Anterior cingulate cortex (tissue), 58 donors: ENCODE measurements at places on chromosomes 4 and X.

DNA sequence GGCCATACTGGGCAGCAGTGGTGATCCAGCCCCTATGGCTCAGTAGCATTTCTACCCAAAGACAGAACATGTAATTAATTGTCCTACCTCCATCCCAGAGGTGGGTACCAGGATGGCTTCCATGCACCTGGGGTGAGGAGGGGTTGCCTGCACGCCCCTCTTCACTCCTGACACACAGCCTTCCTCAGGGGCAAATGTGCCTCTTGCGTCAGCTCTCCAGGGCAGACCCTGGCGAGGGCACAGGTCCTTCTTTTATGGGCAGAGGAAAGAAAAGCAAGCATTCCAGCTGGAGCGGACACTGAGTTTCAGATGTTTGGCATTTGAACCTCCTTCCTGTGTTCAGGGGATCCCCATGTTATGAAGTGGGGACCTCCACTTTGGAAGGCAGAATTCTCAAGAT, 95.6 kb downstream of the PHKA2 start:
- no peak for DNase-seq

GRCh38 chrX:39960219-39960618, 137.5 kb downstream of the BCOR start:
- no peak for DNase-seq

GRCh38 chr4:136637071-136637777, 895.1 kb downstream of the PCDH18 start:
- no peak for DNase-seq

- no peak for DNase-seq
Measured at GRCh38 chr4:80732010-80732409, 298.5 kb upstream of the BMP3 start.

DNA sequence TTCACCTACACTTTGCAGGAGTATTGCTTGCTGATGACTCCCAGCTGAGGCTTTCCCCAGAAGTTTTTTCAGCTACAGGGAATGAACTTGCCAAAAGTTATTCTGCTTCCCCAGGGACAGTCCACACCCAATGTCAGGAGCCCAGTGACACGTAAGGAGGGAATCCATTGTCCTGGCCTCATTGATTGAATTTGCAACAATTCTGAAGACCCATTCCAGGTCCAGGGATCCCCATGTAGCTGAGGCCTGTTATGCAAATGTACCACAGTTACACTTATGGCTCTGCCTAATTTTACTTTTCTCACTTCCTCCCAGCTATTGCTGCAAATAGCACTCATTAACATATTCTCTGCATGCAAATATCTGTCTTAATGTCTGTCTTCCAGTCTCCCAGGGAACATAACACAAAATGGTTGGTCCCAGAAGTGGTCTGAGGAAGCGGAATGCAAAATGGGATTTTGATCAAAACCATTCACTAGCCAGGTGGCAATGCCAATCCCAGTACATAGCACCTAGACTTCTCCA, 113.7 kb upstream of the ACTRT1 start:
- no peak for DNase-seq

DNA sequence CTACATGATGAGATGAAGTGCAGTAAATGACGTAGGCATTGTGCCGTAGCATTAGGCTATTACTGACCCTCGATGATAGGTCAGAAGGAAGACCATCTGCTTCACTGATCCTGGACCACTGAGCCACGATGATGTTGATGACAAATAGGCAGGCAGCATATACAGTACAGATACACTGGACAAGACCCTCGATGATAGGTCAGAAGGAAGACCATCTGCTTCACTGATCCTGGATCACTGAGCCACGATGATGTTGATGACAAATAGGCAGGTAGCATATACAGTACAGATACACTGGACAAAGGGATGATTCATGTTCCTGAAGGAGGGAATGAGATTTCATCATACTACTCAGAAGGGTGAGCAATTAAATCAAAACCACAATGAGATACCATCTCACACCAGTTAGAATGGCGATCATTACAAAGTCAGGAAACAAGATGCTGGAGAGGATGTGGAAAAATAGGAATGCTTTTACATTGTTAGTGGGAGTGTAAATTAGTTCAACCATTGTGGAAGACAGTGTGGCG, 50.9 kb downstream of the BEND4 start:
- no peak for DNase-seq

- DNase-seq: no peak
Measured at GRCh38 chrX:39475372-39475771, 622.4 kb downstream of the BCOR start.

DNA sequence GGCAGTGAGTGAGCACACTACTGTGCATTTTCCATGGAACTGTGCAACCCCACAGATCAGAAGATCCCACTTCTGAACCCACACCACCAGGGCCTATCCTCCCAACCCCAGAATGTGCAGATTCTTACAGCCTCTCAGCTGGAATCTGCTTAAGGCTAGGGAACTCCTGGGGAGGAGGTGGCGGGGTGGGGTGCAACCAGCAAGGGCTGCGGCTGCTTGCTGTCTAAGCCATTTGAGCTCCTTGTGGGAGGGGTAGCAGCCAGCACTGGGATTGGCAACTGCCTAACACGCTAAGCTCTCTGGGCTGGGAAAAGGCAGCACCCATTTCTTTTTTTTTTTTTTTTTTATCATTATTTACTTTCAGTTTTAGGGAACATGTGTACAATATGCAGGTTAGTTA, 353.3 kb downstream of the RAB28 start:
- no peak for DNase-seq

DNA sequence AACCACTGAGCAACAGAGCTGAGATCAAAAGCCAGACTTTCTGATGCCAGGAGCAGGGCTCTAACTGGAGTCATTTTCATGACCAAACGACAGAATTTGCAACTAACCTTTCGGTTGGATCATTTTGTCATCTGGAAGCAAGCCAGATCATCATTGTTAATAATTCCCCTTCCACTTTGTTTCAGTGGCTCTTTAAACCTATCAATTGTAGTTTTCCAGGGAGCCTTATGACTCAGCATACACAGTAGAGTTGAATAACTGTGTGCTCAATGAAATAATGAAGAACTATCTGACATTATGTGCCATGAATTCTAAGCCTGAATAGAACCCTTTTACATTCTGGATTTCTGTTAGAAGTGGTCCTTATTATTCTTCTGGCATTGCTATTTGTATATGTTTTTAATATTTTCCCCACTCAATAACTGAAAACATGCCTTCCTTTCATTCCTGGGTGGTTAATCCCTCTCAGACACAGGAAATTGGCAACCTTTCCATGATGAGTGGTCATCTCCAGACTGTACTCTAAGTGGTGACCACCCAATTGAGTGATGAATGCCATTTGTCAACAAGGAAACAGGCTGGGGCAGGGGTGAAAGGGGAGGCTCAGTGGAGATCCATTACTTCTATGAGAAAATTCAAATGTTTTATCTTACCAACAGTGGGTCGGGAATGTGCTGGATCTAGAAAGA, 431.8 kb downstream of the BCOR start:
- no peak for DNase-seq

DNA sequence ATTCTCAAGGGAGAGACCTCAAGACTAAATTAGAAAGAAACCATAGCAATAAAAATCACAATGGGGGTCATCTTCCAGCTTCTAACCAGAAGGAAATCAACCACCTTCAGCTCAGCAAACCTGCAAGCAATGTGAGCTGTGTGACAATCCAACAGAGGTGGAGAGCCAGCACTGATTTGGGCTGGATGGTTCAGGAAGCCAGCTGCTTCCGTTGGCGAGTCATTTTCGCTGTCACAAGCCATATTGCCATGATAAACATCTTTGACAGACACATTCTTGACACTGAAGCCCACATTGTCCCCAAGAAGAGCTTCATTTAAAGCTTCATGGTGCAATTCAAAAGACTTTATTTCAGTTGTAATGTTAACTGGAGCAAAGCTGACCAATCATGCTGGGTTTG, 22.7 kb downstream of the F8A1 start:
- no peak for DNase-seq

DNA sequence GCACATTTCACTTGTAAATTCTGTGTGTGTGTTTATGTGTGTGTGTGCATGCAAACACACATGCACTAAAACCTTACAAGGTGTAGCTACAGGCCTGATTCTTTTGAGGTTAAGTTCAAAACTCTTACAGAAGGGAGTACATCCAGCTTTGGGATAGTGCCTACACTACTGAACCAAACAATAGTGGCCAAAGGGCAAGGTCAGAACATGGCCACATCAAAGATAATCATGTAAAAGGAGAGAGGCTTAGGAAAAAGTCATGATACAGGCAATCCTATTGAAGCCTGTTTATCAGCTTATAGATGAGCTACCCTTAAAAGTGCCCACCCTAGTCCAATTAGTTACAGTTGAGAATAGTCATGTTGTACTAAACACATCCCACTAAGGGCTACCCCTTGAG, 139.6 kb downstream of the IDS start:
- DNase-seq: no peak

- no peak for DNase-seq
Measured at GRCh38 chr4:124940387-124940786, 227.9 kb upstream of the ANKRD50 start.

GRCh38 chr4:41881981-41882624, 53.1 kb upstream of the TMEM33 start:
- DNase-seq: no peak
